ENCODE measurements at places on chromosomes 11 and 22.

GRCh38 chr22:25666308-25666707, 75.7 kb upstream of the MYO18B start:
- DNase-seq: no peak

DNA sequence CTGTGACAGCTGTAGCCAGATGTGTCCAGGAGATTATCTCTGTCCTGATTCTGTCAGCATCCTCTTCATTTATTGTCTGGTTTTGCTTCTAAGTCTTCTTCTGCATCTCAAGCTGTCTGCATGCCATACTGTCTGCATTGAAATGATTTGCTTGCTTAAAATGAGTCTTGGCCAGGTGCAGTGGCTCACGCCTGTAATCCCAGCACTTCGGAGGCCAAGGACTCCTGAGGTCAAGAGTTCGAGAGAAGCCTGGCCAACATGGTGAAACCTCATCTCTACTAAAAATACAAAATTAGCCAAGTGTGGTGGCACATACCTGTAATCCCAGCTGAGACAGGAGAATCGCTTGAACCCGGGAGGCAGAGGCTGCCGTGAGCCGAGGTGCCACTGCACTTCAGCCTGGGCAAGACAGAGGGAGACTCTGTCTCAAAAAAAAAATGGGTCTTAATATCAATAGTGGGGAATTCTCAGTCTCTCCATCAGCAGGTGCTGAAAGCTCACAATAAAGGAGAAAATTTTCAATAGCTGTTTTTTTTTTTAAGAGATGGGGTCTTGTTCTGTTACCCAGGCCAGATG, 39.2 kb upstream of the AMPD3 start:
- no peak for DNase-seq

DNA sequence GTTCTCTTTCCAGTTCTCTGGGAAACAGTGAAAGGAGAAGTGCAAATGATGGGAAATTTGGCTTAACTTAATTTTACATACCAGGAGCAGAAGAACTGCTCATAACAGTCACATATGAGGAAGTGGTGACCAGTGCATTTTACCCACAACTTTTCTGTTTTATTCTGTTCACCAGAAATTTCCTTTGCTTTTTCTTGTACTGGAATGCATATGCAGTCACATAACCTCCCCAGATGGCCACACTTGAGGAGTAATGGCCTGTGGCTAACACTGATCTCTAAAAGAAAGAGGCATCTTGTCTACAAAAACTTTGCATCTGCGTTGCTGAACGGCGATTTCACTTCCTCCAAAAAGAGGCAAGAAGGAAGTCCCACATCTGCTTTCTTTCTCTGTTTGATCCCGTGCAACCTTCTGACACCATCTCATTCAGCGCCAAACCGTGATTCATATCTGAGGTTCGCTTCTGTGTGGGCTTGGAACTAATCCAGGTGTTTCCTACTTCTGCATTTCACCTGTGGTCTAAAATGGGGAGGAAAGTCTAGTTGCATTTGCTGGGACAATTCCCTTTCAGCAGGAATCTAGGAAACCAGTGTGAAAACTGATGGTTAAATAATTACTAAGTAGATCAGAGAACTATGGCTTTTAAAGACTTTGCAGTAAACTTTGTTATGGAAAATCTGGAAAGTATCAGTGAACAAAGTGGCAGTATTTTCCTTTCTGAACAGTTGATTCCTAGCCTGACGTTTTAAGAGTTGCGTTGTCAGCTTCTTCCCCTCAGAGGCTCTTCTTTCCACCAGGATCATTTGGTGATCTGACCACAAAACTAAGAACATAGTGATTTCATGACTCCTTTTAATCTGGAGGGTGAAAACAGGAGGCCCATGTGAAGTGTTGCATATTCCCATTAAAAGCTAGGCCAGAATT, 4.2 kb upstream of the MPEG1 start:
- no peak for DNase-seq

- DNase-seq: no peak
These were observed 10.8 kb upstream of the CD81 start for GRCh38 chr11:2366276-2366675.

- no peak for DNase-seq
These were observed 112.1 kb downstream of the ATXN10 start for GRCh38 chr22:45783690-45784089.

- peak; percentile 55 for DNase-seq
These were observed 26.6 kb downstream of the SC5D start for GRCh38 chr11:121318848-121319834.

DNA sequence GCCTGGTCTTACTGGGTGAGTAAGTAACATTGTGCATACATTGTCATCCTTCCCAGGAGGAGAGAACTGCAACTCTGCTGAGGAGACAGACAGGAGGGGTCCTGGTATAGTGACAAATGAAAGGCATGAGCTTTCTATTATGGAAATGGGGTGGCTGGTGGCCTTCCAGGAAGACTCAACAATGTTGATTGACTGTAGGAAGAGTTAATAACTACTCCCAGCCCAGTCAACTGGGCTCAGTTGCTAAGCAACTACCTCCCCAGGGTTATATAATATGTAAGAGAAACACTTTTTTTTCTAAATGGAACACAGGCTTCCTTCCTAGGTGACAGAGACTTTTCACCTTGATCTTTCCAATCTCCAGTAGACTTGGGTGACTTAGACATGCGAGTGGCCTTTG, 28.2 kb downstream of the SEZ6L start:
- DNase-seq: no peak

DNA sequence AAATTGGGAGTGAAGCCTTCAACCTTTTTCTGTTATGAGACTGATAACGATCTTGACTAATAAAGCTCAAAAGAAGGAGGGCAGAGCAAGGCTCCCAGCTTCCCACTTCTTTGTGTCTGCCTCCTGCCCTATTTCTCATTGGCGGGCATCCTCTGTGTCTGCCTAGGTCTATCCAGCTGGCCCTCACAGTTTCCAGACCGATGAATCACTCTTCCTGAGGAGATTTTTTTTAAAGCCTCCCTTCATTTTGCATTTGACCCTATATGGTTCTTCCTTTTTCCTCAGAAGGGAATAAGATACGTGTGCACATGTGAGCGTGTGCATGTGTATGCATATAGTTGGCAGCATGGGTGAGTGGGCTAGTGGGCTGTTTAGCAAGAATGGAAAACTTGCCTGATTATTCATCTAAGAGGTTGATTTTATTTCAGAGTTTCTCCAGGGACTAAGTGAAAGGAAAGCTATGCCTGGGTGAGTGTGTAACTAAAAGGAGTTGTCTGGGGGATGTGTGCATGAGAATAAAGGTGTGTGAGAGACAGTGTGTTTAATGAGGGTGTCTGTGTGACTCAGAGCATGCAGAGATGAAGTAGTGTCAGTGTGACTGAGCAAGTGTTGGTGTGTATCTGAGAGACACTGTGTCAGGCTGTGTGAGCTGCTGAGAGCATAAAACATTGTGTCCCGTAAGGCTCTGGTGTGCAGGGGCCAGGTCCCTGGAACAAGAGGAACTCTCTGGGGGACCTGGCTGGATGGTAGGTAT, 12.2 kb downstream of the PHLDB1 start:
- no peak for DNase-seq

Data from neural progenitor cell (in vitro differentiated cells).